ENCODE measurements at places on chromosomes 12 and 14. TPM values are rescaled to one million over a fixed set of nuclear protein-coding genes. Genes with fewer than 3 reads are reported as not detected.

- DNase-seq = no peak
Measured at GRCh38 chr12:107718606-107719005, 33.0 kb downstream of the PWP1 start.

SALL2 gene
- total RNA-seq = 307 TPM

- no peak for DNase-seq
Measured at GRCh38 chr14:100402631-100403030, 79.5 kb downstream of the SLC25A47 start.

- no peak for DNase-seq
Measured at GRCh38 chr14:28571636-28572035, 195.0 kb upstream of the FOXG1 start.

GRCh38 chr14:72521968-72522741 is 371.7 kb downstream of the DPF3 start:
- no peak for DNase-seq

KRT83 gene
- not detected for total RNA-seq

- DNase-seq = no peak
Measured at GRCh38 chr14:60565211-60565610, 56.3 kb downstream of the SIX6 start.

DNA sequence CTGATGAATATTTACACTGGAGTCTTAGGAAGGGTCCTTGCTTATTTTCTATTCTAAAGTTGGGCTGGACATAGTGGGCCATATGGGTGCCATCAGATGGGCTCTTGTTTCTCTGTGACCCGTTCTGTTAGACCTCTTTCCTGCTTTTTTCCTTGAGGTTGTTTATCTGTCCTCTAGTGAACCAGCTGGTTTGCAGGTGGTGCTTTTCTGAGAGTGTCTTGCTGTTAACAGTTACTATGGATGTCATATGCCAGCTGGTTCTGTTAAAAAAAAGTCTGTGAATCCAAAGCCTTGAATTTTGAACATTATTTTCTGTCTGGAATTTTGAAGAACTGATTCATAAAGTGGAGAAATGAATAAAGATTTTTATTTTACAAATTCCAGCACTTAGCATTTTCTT is 29.2 kb downstream of the ZC3H14 start:
- DNase-seq = no peak

DNA sequence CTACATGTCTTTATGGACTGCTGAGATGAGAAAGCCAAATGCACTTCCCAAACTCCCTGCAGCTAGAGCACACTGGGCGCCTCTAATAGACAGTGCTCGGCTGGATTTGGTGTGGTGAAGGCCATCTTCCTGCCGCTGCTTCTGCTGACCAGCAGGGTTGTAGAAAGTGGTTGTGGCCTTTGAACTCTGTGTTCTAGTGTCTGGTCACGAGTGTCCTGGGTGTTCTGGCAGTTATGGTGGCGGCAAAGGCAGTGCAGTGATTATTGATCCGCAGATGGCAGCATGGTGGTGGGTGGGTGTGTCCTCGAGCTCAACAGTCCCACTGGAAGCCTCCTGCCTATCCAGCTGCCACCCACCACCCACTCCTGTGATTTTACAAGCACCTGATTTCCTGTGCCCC is 43.4 kb downstream of the SMIM41 start:
- DNase-seq = no peak

GRCh38 chr12:2645460-2645859 is 149.3 kb upstream of the FKBP4 start:
- peak; percentile 2 for DNase-seq

- DNase-seq = no peak
Measured at GRCh38 chr14:92695562-92695961, 52.9 kb downstream of the LGMN start.

CELA1 gene
- not detected for total RNA-seq

DNA sequence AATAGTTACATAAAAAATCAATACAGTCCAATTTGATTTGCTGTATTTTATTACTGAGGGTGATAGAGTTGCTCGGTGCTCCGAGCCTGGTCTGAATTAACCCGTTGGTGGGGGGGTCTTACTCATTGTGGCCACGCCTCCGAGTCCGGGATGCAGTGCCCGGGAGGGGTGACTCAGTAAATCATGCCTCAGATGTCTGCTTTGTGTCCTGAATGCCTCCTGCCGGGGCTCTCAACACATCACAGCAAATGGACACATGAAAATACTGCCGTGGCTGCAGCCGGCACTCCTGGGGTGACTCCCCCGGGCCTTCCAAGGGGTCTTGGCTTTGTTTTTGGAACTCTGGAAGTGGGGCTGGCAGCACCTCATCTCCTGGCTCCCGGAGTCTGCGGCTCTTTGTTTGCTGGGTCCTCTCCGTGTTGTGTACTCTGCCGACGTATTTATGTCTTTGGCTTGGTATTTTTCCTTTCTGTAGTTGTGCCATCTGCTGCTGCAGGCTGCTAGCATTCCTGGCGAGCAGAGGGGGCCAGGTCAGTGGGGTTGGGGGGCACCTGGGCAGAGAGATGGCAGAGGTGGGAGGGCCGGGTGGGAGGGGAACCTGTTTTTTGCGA is 129.0 kb downstream of the AACS start:
- peak; percentile 68 for DNase-seq

NRIP2 gene
- total RNA-seq = not detected

DNA sequence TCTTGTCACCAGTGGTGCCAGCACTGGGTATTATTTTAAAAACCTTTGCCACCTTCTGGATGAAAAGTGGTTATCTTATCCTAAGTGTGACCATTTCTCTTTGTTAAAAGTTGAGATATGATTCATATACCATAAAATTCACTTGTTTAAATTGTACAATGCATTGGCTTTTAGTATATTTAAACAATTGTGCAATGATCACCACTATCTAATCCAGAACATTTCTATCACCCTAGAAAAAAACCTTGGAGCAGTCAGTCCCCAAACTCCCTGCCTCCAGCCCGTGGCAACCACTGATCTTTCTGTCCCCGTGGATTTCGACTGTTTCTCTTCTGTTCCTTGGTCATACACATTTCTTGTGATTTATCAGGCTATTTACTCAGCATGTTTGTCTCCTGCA is 28.3 kb downstream of the SH2B3 start:
- no peak for DNase-seq

DNA sequence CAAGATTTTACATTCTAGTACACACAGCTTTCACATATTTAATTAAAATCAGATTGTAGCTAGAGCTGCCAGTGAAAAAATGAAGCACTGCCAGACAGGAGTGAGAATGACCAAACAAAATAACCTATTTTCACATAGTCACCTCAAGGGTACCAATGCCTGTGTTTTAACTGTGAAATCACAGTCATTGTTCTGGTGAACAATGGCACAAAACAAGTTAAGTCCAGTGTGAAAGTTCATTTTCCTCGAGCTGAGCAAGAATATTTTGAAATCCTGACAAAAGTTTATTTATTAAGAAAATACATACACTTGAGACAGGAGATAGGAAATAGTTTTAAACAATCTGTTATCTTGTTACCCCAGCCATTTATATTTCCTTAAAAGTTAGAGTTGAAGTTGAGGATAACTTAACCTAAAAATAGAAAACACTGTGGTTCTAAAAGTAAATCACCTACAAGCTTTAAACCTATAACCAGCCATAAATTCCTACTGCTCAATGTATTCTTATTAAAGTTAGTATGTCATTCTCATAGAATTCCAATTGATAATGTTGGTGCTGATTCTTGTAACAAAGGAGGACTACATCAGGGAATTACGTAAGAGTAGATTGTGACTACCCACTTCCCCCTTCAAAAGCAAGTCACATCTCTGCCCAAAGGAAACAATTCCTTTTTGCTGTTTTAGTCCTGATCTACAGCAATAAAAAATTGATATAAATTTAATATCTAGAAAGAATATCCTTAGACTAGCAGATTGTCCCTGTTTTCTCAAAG is 15.9 kb downstream of the DENND5B start:
- DNase-seq = no peak

ARHGAP9 gene
- total RNA-seq = 3.9 TPM

GRCh38 chr14:70685474-70686197 is 43.9 kb downstream of the TTC9 start:
- DNase-seq = peak; percentile 32

- no peak for DNase-seq
Measured at GRCh38 chr12:99670635-99671034, 23.1 kb downstream of the GARIN6 start.

GZMH gene
- total RNA-seq = not detected

DNA sequence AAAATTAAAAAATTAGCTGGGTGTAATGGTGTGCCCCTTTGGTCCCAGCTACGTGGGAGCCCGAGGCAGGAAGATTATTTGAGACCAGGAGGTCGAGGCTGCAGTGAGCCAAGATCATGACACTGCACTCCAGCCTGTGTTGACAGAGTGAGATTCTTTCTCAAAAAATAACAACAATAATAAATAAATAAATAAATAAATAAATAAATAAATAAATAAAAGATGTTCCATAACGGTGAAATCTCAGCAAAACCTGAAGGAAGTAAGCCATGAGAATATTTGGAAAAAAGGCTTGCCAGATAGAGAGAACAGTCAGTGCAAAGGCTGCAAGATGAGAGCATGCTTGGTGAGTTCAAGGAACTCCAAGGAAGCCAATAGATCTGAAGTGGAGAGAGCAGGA is 176.7 kb downstream of the RAD51B start:
- DNase-seq = no peak

DNA sequence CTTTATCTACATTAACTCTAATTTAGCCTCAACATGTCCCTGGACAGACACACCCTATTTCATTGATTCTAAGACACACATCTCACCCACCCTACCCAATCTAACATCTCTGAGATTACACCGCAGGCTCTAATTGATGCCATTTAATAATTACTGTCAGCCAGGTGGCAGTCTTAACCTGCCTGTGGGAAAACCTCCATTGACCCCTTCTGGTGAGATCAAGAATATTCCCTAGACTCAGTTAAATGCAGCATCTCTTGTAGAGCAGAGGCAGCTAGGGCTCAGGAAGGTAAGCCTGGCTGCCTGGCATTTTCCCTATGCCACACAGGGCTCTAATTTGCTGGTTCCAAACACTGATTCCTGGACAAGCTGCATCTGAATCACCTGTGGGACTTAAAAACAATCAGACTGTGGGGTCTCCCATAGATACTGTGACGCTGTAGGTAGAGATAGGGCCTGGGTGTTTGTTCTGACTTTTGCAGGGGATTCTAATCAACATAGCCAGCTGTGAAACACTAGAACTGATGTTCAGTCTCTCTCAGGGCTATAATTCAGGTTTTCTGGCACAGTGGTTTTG is 14.3 kb downstream of the MCRS1 start:
- DNase-seq = no peak

DNA sequence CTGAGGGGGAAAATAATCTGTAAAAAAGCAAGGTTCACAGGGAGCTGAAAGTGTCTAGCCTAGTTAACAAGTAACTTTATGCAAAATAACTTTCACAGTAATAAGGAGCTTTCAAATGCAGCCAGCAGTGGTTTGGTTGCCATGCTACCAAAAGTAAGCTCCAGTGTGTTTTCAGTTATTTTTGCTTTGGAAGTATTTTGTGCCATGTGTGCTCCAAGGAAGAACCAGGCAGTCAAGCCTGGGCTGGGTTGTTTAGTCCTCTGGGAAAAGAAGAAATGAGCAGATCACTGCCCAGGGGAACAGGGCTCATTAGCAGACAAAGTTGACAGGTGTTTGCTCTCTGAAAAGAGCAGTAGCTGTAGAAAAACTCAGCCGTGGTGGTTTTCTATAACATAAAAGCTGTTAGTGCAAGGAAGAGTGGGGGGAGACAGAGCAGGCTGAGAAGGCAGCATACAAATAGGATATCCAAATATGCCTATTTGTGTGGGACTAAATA is 92.8 kb upstream of the TMTC2 start:
- no peak for DNase-seq

DNA sequence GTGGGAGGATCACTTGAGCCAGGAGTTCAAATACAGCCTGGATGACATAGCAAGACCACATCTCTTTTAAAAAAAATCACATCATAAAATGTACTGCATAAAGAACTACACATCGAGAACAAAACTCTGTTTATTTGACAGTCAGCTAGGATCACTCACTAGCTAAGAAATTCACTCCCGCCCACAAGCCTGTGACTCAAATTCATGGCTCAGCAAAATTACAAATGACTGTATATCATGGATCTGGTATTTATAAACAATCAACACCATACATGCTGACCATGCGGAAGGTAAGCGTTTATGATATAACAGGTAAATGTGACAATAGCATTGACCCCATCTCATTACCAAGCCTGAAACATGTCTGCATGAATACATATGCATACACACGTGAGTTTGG is 206.5 kb downstream of the EFCAB11 start:
- no peak for DNase-seq

DNA sequence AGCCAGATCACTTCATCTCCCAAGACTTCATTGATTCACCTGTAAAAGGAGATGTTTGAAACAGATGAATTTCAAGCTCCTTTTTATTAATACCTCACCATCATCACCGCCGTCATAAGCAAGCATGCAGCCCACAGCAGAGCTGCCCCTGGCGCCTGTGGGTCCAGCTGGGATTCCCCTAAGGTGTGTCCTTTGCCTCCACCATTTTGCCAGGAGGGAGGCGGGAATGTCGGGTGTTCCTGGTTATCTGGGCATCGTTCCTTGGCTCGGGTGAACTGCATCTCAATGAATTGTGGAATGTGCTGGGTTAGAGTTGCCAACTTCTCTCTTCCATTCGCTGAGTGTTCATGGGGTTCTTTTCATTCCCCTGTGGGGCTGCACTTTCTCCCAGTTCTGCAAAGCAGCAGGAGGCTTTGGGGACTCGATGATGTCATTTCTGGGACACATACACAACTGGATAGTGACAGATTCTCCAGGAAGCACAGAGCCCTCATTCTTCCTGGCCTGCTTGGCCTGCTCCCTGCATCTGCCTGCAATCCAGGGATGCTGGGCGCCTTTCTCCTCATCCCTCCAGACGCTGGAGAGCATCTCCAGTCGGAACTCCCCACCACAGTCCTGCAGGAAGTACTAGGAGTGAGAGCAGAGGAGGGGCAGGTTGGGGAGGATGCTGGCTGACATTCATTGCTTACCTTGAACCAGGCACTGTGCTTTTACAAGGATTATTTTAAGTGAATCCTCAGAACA is 10.1 kb downstream of the CCND2 start:
- DNase-seq = no peak

DNA sequence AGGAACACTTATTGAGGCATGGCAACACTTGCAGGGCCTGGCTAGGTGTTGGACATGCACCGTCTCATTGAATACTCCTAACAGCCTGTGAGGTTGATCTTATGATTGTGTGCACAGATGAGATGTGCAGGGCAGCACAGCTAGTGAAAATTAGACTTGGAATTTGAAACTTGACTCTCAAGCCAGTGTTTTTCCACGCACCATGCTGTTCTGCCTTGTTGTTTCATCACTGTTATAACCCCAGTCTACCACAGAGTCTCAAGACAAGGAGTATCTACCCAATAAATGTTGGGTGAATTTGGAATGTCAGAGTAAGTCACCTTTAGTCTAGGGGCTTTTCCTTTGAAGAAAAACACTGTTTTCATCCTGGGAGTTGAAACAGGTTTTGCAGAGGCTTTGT is 55.8 kb upstream of the LRIG3 start:
- DNase-seq = no peak

DNA sequence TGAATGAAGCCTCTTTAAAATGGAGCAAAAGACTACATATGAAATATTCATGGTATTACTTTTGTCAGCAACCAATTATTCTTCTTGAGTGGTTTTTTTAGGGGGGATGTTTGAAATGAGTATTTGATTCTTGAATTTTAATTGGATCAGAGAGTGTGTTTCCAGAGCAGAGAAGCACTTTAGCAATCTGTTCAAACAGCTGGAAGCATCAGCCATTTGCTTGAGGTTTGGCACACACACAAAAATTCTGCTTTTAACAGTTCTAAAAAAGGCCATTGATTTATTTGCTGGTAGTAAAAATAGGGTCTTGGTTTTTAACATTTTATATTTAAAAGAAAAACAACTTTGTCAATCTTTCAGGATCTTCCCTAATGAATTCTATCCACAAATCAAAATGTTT is 292.7 kb downstream of the LRFN5 start:
- no peak for DNase-seq

- peak; percentile 81 for DNase-seq
Measured at GRCh38 chr12:52010152-52010622, 3.4 kb downstream of the TAMALIN start.

Data from WTC11 (cell line).